ENCODE measurements at places on chromosomes 1 and 21. TPM values are rescaled to one million over a fixed set of nuclear protein-coding genes. Genes with fewer than 3 reads are reported as not detected.

DNA sequence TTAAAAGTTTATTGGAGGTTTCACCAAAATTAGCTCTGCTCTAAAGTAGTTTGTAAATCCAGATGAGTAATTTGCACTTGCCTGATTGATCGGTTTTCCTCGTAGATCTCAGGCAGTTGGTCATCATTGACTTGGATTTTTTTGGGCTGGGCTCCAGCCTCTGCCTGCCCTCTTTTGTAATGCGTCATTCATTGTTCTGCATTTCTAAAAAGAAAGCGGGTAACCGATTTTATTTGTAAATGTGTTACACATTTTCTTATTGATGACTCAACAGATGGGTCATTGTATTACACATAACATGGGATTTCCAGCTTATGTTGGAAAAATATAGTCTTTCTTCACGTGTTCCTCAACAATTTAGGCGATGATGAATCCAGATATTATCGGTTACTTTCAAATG is 5.5 kb downstream of the ETS2 start:
- no peak for DNase-seq

- no peak for DNase-seq
Measured at GRCh38 chr1:200245473-200245872, 164.4 kb downstream of the ZNF281 start.

DNA sequence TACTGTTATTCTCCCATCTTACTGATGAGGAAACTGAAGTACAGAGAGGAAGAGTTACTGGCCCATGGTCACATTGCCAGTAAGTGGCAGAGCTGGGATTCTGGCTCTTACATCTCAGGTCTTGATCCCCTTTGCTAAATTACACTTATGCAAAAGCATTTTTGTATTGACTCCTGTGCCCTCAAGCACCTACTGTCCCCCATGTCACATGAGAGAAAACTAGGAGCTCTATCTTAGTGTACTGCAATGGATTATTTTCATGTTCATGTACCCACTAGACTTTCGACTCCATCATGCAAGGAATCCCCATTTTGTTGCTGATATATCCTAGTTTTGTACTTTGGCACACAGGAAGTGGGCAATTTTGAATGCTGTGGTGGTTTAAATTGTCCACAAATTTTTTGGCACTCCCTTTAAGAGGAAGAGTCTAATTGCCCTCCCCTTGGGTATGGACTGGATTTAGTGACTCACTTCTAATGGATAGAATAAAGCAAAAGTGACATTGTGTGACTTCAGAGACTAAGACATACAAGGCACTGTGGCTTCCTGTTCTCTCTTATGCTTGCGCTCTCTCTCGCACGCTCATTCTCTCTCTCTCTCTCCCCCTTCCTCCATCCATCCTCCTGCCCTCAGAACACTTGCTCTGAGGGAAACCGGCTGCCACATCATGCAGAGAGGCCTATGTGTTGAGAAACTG is 43.5 kb upstream of the JAK1 start:
- DNase-seq = no peak

SEMA6C gene
- total RNA-seq = 5.7 TPM

SNRNP40 gene
- 99.3 TPM for total RNA-seq

DNA sequence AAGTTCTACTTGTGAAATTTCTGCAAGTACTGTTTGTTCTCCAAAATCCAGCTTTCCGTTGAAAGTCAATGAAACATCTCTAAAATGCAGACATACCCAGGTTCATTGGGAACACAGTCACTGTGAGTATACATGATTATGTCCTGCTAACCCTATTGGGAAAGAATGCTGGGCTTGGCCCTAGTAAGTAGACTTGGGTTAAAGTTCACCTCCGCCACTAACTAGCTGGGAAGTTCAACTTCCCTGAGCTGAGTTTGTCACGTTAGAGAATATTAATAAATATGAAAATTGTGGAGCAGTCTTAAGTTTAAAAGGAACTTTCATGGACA is 10.5 kb upstream of the PGD start:
- DNase-seq = no peak

GRCh38 chr1:109787211-109787844 is 23.6 kb upstream of the EPS8L3 start:
- DNase-seq = no peak

- peak; percentile 54 for DNase-seq
Measured at GRCh38 chr1:184222652-184223052, 164.2 kb upstream of the C1orf21 start.

DNA sequence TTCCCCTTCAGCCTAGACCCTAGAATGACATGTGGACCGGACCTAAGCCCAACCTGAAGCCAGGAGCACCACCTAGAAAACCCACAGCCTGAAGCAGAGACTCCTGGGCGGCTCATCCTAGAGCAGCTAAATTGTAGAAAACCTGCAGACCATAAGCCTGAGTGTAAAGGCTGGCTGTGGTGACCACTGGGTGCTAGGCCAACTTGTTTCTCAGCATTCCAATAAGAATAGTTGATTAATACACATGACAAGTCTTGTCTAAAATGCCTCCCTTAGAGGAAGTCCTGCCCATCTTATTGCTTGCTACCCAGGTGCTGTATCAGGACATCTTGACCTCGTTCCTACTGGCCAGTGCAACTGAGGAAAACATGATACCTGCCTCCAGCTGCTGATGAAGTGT is 23.3 kb upstream of the CASQ2 start:
- DNase-seq = no peak

- no peak for DNase-seq
Measured at GRCh38 chr1:23867542-23867894, 572 bp downstream of the FUCA1 start.

- DNase-seq = no peak
Measured at GRCh38 chr1:39196244-39197215, 8.0 kb upstream of the MACF1 start.

- DNase-seq = no peak
Measured at GRCh38 chr1:108140177-108140576, 60.0 kb downstream of the SLC25A24 start.

NAV1 gene
- 29.0 TPM for total RNA-seq

GRCh38 chr1:14915356-14916054 is 238.0 kb upstream of the TMEM51 start:
- DNase-seq = peak; percentile 50

ADAMTS1 gene
- total RNA-seq = 3.3 TPM

ENSA gene
- total RNA-seq = 207 TPM

- peak; percentile 10 for DNase-seq
Measured at GRCh38 chr1:78333502-78333901, 157.3 kb upstream of the PTGFR start.

B4GALT2 gene
- 90.1 TPM for total RNA-seq

TIMM17A gene
- 118 TPM for total RNA-seq

GRCh38 chr1:35706846-35707600 is 11.7 kb downstream of the C1orf216 start:
- DNase-seq = no peak

DNA sequence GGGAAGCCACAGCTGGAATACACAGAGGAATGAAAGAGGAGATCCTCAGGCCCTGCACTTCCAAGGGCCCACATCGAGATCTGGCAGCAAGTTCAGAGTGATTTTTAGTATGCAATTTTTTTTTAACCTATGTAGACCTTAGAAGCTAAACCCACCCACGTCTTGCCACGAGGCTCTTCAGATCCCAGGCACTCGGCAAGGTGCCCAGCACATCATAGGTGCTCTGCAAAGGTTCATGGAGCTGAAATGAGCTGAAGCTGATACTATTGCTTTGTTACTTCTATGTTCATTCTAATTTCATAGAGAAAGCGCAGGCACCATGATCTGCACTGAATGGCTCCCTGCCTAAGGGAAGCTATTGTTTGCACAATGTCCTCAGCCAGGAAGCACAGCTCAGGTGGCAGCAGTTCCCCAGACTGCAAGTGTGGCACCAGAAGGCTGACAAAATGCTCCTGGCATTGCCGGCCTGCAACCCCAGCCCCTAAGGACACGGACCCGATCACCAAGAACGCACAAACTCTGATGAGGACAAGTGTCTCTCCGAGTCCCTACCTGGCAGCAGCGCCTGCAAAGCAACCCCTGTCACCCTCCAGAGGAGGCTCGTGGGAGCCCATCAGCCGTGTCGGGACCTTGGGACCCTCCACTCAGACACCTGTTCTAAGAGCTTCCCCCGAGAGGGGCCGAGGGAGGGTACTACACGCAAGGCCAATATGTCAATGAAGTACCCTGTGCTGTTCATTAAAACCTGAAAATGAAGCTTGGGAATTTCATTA is 264.2 kb downstream of the NPHP4 start:
- DNase-seq = no peak

LRRC71 gene
- total RNA-seq = 0.77 TPM

DNA sequence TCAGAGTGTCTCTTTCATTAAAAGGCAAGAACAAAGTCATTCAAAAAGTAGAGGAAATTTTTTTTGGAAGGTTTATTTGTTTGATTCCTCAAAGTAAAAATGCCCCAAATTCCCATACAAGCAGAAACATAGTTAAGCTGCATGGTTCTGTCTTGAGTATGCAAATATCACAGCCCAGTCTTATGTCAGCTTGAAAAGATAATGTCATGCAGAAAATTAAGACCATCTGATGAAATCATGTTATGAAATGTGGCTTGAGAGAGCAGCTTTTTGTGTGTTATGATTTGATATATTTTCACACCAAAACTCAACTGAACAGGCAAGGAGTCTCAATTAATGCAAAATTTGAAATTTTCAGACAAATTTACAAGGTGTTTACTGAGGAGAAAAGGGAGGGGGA is 411.0 kb downstream of the LMO4 start:
- no peak for DNase-seq

DNA sequence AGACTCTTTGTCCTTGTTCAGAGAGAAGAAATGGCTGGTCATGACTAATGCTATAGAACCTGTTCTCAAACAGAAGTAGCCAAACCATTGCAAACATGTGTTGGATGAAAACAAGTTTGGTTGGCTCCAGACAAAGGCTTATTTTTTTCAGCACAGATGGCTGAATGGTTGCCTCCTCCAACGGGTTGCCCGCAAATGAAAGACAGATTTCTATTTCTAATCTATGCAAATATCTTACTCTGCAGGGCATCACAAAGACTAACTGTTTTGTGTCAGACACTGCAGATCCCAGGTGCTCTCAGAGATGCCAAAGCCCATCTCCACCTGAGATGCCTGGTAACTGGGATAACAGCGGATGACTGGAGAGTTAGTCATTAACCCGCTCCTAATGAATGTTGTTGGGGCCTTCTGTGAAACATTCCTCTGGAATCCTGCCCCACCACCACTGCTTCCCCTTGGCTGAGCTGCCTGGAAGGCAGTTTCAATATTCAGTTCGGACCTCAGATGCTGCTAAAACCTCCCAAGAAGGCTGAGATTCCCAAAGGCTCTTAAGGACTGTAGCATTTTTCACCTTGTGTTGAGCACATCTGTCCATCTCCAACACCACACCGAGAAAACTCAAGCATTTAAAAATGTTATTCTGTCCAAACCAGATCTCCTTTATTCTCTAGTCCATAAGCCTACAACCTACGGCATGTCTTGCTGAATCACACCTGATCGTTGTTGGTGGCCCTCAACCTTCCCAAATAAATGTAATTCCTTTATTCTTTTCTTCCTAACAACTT is 104.4 kb downstream of the PTPN14 start:
- peak; percentile 85 for DNase-seq

PCNT gene
- total RNA-seq = 44.3 TPM
